Sigmoid colon (tissue), 7 donors: ENCODE measurements at places on chromosomes 7 and 10. TPM values are rescaled to one million over a fixed set of nuclear protein-coding genes. Genes with fewer than 3 reads are reported as not detected.
A peak's percentile ranks its signal among the peaks of the same experiment; 100 is the strongest.

The BEND7 gene
- 27.1 TPM for total RNA-seq

The CPXM2 gene
- 153 TPM for total RNA-seq

GRCh38 chr10:43208147-43209073, 58.5 kb downstream of the RASGEF1A start:
- DNase-seq: peak; percentile 60

DNA sequence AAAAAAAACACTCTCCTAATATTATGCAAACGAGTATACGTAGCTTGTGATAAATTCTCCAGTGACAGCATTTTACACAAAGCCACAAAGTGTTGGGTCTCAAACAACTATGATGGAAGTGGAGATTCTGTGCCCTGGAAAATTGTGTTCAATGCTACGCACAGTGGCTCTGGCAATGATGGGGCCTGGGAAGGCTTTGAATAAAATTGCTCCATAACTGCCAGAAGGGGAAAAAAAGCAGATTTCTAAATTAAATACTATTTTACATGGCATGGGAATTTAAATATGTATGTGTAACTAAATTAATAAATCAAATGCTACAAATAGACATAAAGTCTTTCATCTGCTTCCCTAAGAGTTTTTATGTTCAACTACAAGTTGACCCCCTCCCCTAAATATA, 306.7 kb downstream of the GRID1 start:
- no peak for DNase-seq

DNA sequence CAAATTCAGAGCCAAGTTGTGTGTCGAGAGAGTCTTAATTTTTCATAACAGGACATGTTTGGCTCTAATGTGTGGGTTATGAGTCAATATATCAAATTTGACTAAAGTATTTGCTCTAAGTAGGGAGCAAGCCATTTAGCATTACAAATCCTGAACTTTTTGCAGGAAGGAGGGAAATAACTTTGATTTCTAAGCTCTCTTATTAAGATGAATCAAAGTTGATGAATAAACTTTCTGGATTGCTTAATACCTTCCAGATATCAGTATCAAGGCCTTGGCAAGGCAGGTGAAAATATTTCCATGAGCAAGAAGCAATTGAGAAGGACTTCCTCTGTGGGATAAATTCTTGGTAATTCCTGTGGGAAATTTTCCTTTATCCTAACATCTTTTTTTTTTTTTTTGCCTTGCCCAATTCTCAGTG, 258.8 kb downstream of the AHR start:
- DNase-seq: no peak

- peak; percentile 67 for DNase-seq
Measured at GRCh38 chr10:86732771-86733170, 23.6 kb upstream of the BMPR1A start.

- DNase-seq: no peak
Measured at GRCh38 chr7:105835441-105835840, 41.0 kb downstream of the ATXN7L1 start.

The PRPS1L1 gene
- total RNA-seq: not detected
